ENCODE measurements at places on chromosomes 12 and 14. TPM values are rescaled to one million over a fixed set of nuclear protein-coding genes. Genes with fewer than 3 reads are reported as not detected.

- DNase-seq = no peak
- no peak within 1 kb of the TSS for H3K4me3 ChIP-seq
- H3K27me3 ChIP-seq = no peaks in the 10 kb centered on the region
- H3K36me3 ChIP-seq = no peaks in the 10 kb centered on the region
- H3K4me1 ChIP-seq = no peaks in the 10 kb centered on the region
These were observed at the start of gene EFS for GRCh38 chr14:23365036-23365731. EFS (minus strand) TSS chr14:23365172; CDS start chr14:23365025, 147 bp downstream.

- no peaks in the 10 kb centered on the region for H3K27me3 ChIP-seq
- H3K4me1 ChIP-seq = no peaks in the 10 kb centered on the region
- H3K4me3 ChIP-seq = no peak overlapping the region
- DNase-seq = no peak
These were observed 37.3 kb downstream of the ANO2 start for GRCh38 chr12:5907807-5908206.

- peaks cover 8% of the 10 kb centered on the region for H3K4me1 ChIP-seq
- H3K27me3 ChIP-seq = no peaks in the 10 kb centered on the region
- H3K27ac ChIP-seq = no peak overlapping the region
- H3K36me3 ChIP-seq = no peaks in the 10 kb centered on the region
These were observed 20.1 kb downstream of the TSPAN9 start for GRCh38 chr12:3097186-3097804.

DNA sequence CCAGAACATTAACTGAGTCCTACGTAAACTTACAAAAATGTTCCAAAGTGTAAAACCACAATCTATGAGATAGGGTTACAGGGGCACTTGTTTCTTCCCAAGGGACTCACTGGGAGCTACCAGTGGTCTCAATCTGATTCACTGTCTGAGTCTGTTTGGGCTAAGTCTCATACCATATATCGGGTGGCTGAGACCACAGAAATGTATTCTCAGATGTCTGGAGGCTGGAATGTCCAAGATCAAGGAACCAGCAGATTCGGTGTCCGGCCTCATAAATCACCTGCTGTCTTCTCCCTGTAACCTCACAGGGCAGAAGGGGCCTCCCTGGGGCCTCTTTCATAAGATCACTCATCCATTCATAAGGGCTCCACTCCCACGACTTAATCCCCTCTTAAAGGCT lies 616.3 kb upstream of the TMEM132C start:
- no peaks in the 10 kb centered on the region for H3K27me3 ChIP-seq
- H3K27ac ChIP-seq = no peak overlapping the region
- no peaks in the 10 kb centered on the region for H3K4me1 ChIP-seq
- no peaks in the 10 kb centered on the region for H3K36me3 ChIP-seq

Gene ADAM20
- total RNA-seq = 1.6 TPM

DNA sequence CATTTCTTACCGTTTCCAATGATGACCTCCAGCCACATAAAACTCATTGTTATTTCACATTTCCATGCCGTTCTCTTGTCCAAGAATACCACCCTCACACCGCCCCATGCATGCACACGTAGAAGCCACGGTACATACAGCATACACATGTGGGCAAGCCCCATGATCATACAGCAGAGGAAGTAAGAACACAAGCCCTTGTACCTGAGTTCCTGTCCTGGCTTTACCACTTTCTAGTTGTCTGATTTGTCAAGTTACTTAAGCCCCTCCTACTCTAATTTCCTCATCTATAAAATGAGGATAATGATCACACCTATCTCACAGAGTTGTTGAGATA lies 59.9 kb downstream of the DUSP16 start:
- no peaks in the 10 kb centered on the region for H3K27me3 ChIP-seq
- H3K4me1 ChIP-seq = no peaks in the 10 kb centered on the region
- no peak for DNase-seq

Gene AQP2
- total RNA-seq = 0.63 TPM

DNA sequence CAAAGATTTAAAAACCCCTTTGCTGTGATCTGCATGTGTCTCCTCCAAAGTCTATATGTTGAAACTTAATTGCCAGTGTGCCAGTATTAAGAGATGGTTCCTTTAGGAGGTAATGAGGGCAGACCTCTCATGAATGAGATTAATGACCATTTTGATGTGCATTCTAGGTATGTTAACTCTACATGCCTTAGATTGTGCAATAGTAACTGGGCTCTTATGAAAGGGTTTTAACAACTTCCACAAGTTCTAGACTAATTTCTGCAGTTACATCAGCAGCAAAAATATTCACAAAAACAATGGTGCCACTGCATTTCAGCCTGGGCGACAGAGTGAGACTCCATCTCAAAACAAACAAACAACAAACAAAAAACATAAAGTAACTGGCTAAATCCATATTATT lies 3.8 kb upstream of the TAS2R10 start:
- no peaks in the 10 kb centered on the region for H3K4me1 ChIP-seq
- H3K27ac ChIP-seq = no peak overlapping the region
- H3K36me3 ChIP-seq = no peaks in the 10 kb centered on the region
- no peaks in the 10 kb centered on the region for H3K27me3 ChIP-seq
- no peak for DNase-seq
- H3K4me3 ChIP-seq = no peak overlapping the region

GRCh38 chr12:86196465-86196864 lies 59.7 kb downstream of the MGAT4C start:
- no peak overlapping the region for H3K27ac ChIP-seq
- H3K4me3 ChIP-seq = no peak overlapping the region
- DNase-seq = no peak
- H3K4me1 ChIP-seq = no peaks in the 10 kb centered on the region
- no peaks in the 10 kb centered on the region for H3K27me3 ChIP-seq

DNA sequence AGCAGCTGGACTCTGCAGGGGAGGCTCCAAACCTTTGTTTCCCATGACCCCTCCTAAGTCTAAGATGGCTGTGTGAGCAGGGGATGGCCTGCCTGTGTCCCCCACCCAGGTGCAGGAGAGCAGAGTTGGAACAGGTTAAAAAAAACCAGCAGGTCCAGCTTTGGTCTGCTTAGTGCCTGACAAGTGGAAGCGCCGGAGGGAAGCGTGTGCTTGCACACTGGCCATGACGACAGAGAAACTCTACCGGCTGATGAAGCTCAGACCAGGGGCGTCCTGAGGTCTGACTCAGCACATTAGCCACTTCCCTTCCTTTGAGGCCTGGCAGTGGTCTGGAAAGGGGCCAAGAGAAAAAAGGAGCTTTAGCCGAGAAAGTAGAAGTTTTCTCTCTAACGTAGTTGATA lies 280.1 kb downstream of the VRK1 start:
- no peaks in the 10 kb centered on the region for H3K36me3 ChIP-seq
- no peak for DNase-seq
- no peak overlapping the region for H3K4me3 ChIP-seq
- H3K4me1 ChIP-seq = peaks cover 7% of the 10 kb centered on the region

DNA sequence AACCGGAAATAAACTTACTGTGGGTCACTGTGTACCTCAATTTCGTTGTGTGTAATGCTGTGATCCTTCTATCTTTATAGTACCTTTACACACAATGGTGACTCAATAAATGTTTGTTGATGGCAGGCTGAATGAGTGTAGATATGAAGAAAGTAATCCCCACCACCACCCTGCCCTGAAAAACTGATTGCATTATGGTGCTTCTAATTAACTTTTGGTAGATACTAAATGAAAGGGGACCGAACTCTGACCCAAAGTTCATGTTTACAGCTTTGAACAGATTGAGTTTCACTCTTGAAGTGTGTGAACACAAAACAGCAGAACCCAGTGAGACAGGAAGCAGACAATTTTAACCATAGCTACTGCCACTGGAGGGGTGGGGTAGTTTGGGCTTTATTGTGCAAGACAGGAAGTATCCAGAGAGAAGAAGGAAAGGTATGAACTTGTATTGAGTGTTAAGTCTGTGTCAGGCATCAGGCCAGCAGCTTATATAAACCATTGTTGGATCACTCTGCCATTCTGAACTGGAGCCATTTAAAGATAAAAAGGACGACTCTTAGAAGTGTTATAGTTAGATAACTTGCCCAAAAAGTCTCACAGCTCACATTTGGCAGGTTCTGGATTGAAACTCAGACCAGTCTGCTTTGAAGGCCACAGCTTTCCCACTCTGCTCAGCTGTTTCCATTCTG lies 197.0 kb upstream of the AMIGO2 start:
- no peak overlapping the region for H3K4me3 ChIP-seq
- H3K4me1 ChIP-seq = peaks cover 9% of the 10 kb centered on the region
- no peaks in the 10 kb centered on the region for H3K27me3 ChIP-seq
- no peaks in the 10 kb centered on the region for H3K36me3 ChIP-seq
- H3K27ac ChIP-seq = no peak overlapping the region

DNA sequence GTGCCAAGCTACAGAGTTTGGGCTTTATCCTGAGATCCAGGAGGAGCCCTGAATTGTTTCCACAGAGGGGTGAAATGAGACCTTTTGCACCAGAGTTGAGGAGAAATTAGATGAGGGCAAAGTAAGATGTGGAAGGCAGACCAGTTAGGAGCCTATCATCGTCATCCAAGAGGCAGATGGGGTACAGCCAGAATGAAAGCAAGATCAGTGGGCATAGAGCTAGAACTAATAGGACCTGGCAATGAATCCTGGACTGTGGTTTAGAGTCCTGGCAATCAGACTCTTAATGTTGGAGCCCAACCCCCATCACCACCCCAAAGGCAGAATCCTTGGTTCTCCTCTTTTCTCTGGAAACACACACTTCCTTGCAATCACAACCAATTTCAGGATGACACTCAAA lies 166.6 kb upstream of the HMGA2 start:
- H3K27ac ChIP-seq = no peak overlapping the region
- no peak overlapping the region for H3K4me3 ChIP-seq
- no peaks in the 10 kb centered on the region for H3K36me3 ChIP-seq
- H3K4me1 ChIP-seq = no peaks in the 10 kb centered on the region

- no peaks in the 10 kb centered on the region for H3K27me3 ChIP-seq
- no peak for DNase-seq
- no peaks in the 10 kb centered on the region for H3K36me3 ChIP-seq
- H3K4me3 ChIP-seq = no peak overlapping the region
- H3K27ac ChIP-seq = no peak overlapping the region
These were observed 30.6 kb upstream of the EID3 start for GRCh38 chr12:104272938-104273337.

Gene RDH5
- 12.8 TPM for total RNA-seq

Gene TAS2R13
- 8.9 TPM for total RNA-seq
